NCI-H82 (cell line): ENCODE measurements at places on chromosomes 1 and 21.
A peak's percentile ranks its signal among the peaks of the same experiment; 100 is the strongest.

GRCh38 chr21:18244671-18245463 lies at the start of gene CHODL:
CHODL (plus strand) TSS chr21:18244833; CDS start chr21:18245224, 391 bp downstream.
- DNase-seq: peak; percentile 58

GRCh38 chr1:99652881-99653281 lies 7.0 kb downstream of the PALMD start:
- no peak for DNase-seq

DNA sequence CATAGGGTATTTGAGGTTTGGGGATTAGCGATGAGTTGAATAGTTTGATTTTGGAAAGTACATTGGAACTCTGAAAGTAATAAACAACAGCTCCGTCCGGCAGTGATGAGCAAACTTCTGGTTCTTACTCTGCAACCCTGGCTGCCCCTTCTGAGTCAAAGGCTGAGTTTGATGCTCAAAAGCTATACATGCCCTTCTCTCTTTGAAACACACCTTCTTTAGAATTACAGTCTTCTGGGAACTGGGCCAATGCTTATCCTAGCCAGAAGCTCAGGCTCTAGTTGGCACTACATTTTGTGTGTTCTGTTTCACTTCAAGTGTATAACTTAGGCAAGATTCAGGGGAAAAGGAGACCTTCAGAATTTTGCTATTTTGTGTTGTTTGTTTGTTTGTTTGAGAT lies 9.3 kb downstream of the AHCYL1 start:
- DNase-seq: no peak

- no peak for DNase-seq
These were observed 83.5 kb upstream of the BCAR3 start for GRCh38 chr1:93765099-93765498.

- DNase-seq: no peak
These were observed 27.4 kb downstream of the RPS6KA1 start for GRCh38 chr1:26557008-26557407.

GRCh38 chr1:182367926-182368325 lies 23.7 kb downstream of the GLUL start:
- DNase-seq: no peak

- DNase-seq: no peak
These were observed 11.9 kb upstream of the EDN2 start for GRCh38 chr1:41496080-41497055.

- peak; percentile 9 for DNase-seq
These were observed 1401.4 kb upstream of the PRMT6 start for GRCh38 chr1:105655032-105655431.

DNA sequence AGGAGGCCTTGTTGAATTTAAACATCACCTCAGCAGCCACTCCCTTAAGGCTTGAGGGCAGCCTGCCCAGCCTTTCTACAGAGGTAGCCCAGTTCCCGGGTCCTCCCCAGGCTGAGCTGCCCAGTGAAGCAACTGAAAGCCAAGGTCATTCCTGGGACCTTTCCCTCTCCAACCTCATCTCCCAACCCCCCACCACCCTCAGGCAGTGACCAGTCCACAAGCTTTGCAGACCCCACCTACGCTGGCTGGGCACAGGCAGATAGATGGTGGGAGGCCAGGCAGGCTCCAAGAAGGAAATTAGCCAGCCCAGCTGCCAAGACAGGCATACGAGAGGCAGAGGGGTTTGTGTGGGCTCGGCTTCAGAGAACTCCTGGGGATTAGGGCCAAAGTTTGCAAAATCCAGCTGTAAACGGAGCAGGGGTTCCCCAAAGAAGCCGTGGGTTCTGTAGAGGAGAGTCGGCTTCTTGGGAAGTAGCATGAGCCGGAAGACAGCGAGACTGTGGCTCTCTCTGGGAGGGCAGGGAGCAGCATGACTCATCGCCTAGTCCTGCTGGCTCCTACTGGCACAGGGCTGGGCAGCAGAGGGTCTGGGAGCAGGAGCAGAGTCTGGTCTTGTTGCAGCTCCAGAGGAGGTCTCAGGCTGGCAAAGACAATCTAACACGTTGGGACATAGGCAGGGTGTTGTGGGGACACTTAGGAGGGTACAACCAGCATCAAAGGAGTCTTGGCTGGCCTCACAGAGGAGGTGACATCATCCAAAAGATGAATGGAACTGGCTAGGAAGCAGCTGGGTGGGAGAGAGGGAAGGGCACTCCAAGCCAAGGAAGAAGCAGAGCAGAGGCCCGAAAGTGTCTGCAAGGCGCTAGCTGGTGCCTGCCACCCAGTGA lies 2.8 kb upstream of the ZC3H12A start:
- DNase-seq: no peak

GRCh38 chr1:67381154-67381553 lies 49.0 kb downstream of the SERBP1 start:
- no peak for DNase-seq

GRCh38 chr1:63142001-63142400 lies 180.4 kb upstream of the FOXD3 start:
- no peak for DNase-seq

- DNase-seq: no peak
These were observed 541.6 kb upstream of the CAMK1G start for GRCh38 chr1:209041927-209042326.

DNA sequence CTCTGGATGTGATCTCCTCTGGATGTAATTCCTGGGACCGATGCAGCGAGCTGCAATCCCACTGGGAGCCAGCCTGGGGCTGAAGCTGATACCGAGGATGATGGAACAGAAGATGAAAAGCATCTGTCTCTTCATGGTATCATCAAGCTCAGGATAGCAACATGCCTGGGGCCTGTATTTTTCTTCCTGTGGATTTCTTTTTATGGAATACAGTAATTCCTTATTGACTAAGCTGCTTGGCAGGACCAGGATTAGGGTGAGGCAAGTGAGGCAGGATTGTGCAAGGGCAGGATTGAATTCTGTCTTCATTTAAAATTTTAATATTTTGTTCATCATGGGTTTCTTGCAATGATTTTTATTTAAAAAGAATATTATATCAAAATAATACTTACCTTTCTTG lies 86.6 kb downstream of the SLC25A24 start:
- DNase-seq: no peak
